Ammon's horn (tissue), 1 donor: ENCODE measurements at places on chromosomes 6 and 20.
A peak's percentile ranks its signal among the peaks of the same experiment; 100 is the strongest.

- DNase-seq, result peak; percentile 59
Observed at GRCh38 chr6:27138837-27139755, 108.4 kb upstream of the PRSS16 start.

DNA sequence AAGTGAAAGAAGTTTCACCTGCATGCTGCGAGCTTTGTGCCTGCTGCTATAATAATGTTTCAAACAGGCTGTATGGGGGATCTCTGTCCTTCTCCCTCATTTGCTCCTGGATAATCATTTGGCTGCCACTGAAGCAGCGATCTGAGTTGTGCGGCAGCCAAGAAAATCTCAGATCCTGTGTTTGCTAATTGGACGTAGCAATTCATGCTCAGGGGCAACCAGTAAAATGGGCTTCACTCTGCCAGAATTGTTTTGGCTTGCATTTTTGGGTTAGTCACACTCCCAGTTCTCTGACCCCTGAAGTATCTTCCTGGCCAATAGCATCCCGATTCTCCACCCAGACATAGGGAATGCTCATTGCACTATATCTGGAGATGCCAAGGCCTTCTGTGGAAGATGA lies 13.7 kb upstream of the STXBP5 start:
- DNase-seq, result peak; percentile 11

- peak; percentile 35 for DNase-seq
Observed at GRCh38 chr6:97705568-97705967, 422.6 kb upstream of the MMS22L start.

GRCh38 chr20:52622081-52622480 lies 350.1 kb upstream of the TSHZ2 start:
- DNase-seq, result no peak
